Lower leg skin (tissue), 4 donors: ENCODE measurements at places on chromosomes 16 and 17. TPM values are rescaled to one million over a fixed set of nuclear protein-coding genes. Genes with fewer than 3 reads are reported as not detected.

LHX1 gene
- not detected for total RNA-seq

MARVELD3 gene
- total RNA-seq = 9.0 TPM

MYADML2 gene
- not detected for total RNA-seq

DNAAF8 gene
- total RNA-seq = 1.4 TPM

CMTM1 gene
- total RNA-seq = 2.1 TPM

TPSB2 gene
- total RNA-seq = 10.5 TPM

CLEC3A gene
- total RNA-seq = not detected

DNAH3 gene
- total RNA-seq = 1.8 TPM

- DNase-seq = no peak
Observed at GRCh38 chr16:69894676-69895075, 56.5 kb upstream of the CLEC18A start.

GRCh38 chr16:75485230-75486013 is 9.8 kb downstream of the CHST6 start:
- no peak for DNase-seq

- DNase-seq = no peak
Observed at GRCh38 chr16:31002250-31002700, 8.2 kb downstream of the STX1B start.

DNA sequence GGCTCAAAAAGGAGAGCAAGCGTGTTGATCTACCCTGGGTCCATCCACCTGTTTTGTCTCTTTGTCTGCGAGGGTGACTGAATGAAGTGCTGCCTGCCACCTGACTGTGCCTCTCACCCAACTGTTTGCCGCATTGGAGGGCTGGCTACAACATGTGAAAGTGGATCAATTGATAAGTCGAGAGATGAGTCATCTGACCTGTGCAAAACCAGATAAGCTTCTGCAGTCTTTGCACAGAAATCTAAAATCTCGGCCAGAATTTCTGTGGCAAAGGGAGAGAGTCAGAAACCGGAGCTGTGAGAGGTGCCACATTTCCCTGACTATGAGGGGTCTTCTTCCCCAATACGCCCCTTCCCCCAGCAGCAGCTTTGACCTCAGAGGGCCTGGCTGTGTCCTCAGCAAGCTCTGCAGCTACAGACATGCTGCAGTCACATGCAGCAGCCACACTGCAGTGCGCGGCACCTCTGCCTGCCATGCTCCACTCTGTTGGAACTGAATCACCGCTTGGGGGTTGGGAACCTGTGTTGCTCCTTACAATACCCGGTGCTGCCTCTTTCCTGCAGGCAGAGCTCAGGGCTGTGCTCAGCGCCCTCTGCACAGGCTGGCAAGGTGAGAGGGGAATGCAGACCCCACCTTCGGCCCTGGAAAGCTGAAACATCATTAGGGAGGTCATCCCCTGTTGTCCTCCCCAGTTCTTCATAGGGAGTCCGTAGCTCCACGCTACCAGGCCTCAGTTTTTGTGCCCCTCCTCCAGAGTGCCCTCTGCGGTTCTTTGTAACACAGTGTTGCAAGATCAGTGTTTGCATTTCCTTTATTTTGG is 16.2 kb upstream of the HAS3 start:
- no peak for DNase-seq
